Left ventricle myocardium superior (tissue), 1 donor: ENCODE measurements at places on chromosomes 2 and 18. TPM values are rescaled to one million over a fixed set of nuclear protein-coding genes. Genes with fewer than 3 reads are reported as not detected.
A peak's percentile ranks its signal among the peaks of the same experiment; 100 is the strongest.

GRCh38 chr18:24103320-24104021 is 35.4 kb upstream of the CABYR start:
- no peak for DNase-seq

DNA sequence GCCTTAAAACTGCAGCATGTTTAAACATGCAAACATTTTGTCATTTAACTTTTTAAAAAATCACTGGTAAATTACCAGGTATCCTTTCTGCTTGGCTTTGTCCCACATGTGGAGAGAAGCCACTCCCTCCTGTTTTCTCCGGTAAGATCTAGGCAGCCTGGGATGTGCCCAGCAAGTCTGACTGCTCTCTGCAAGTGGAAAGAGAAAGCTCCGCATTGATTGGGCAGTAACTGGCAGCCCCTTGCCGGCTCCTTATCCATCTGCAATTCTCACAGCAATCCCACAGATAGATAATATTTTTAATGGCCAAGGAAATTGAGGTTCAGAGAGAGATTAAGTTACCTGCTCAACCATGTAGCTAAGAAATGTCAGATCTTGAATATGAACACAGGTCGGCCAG is 136.1 kb downstream of the TMEM200C start:
- DNase-seq, result no peak

The THUMPD2 gene
- 5.9 TPM for total RNA-seq

The LRRTM4 gene
- total RNA-seq, result 0.69 TPM

DNA sequence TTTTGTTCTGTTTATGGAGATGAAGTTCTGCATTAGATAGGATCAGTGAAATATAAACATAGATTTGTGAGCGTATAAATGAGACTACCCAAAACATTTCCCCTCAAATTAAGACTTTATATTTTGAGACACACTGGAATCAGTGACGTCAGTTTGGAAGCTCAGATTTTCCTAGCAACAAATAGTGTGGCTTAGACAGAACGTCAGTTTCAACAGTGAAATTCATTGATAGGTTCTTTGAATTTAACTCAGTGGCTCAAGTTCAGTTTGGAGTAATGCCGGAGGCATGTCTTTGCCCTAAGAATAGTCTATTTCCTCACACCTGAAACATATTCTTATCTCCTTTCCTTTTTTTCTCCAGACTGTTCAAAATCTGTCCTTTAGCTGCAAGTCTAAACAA is 113.6 kb upstream of the ARHGAP15 start:
- no peak for DNase-seq

DNA sequence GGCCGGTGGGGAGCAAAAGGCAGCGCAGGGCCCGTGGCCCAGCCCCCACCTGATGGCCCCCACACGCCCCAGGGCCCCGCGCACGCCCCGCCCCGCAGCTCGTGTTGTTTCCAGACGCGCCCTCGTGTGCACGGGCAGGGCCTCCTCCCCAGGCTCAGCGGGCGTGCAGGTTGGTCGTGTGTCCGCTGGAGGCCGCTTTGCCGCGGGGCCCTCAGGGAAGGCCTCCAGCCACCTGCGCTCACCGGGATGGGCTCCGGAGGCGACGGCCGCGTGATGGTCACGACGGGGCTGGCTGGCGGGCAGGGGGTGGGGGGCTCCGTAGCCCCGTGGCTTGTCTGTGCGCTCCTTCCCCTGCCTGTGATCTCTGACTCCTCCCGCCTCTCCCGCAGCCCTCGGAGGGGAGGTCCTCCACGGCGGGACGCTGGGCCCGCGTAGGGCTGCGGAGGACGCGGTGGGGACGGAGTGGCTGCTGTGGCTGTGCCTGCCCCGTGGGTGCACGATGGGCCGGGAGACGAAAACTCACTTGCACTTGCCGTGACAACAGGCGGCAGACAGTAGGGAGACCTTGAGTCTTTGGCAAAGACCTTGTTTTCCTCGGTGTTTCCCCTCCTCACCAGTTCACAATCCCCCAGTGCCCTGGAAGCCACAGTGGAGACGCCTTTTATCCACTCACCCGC is 67.1 kb downstream of the RTP5 start:
- DNase-seq, result no peak

GRCh38 chr18:55239740-55240139 is 280.5 kb upstream of the CCDC68 start:
- DNase-seq, result no peak

The NETO1 gene
- not detected for total RNA-seq

The SNORC gene
- total RNA-seq, result 1.3 TPM

The SOWAHC gene
- 2.5 TPM for total RNA-seq

DNA sequence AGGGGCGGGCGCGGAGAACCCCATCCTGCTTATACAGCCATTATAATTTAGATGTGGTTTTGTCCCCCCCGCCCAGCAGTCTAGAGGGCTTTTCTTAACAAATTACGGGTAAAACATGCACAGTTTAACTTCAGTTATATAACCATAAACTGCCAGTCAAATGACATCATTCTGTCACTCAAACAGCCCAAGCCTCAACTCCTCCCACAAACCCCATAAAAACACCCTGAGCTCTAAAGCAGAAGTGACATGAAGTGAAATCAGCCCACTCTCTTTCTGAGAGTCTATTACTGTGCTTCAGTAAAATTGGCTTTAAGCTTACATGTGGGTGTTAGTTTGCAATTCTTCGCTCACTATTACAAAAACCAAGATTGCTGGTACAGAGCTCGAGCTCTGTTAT is 705.1 kb upstream of the GCFC2 start:
- DNase-seq, result no peak

The RAX gene
- total RNA-seq, result not detected

DNA sequence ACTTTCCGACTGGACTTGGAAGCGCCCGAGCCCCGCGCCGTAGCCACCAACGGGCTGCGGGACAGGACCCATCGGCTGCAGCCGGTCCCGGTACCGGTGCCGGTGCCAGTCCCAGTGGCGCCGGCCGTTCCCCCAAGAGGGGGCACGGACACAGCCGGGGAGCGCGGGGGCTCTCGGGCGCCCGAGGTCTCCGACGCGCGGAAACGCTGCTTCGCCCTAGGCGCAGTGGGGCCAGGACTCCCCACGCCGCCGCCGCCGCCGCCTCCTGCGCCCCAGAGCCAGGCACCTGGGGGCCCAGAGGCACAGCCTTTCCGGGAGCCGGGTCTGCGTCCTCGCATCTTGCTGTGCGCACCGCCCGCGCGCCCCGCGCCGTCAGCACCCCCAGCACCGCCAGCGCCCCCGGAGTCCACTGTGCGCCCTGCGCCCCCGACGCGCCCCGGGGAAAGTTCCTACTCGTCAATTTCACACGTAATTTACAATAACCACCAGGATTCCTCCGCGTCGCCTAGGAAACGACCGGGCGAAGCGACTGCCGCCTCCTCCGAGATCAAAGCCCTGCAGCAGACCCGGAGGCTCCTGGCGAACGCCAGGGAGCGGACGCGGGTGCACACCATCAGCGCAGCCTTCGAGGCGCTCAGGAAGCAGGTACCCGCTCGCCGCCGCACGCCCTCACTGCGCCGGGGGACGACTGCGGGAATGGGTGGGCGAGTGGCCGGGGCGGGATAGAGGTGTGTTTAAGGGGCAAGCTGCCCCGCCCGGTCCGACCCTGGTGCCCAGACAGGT is 713 bp downstream of the ATOH8 start:
- peak; percentile 57 for DNase-seq

DNA sequence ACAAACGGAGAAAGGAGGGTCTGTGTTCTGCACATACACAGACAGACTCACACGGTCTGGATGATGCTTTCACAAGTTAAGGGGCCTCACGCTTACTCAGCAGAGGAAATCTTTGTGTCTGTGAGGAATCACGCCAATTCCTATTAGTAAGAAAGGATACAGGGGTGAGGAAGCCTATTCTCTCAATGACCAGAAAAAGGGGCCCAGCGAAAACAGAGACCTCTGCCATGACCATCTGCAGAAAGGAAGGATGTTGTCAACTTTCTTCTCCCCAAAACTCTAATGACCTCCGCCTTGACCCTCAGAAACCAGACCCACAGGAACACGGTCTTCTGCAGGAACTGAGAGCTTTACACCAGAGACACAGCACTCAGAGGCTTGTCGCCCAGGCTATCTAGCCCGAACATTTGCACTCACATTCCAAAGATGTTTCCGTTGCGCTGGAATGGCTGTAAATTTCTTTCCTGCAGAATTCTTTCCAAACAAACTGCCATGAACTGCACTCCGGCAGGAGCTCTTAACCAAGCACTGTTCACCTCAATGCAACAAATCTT is 186.3 kb downstream of the TCF4 start:
- no peak for DNase-seq

- no peak for DNase-seq
Observed at GRCh38 chr2:191243154-191243553, 2.0 kb upstream of the MYO1B start.

The SERPINB12 gene
- total RNA-seq, result not detected

DNA sequence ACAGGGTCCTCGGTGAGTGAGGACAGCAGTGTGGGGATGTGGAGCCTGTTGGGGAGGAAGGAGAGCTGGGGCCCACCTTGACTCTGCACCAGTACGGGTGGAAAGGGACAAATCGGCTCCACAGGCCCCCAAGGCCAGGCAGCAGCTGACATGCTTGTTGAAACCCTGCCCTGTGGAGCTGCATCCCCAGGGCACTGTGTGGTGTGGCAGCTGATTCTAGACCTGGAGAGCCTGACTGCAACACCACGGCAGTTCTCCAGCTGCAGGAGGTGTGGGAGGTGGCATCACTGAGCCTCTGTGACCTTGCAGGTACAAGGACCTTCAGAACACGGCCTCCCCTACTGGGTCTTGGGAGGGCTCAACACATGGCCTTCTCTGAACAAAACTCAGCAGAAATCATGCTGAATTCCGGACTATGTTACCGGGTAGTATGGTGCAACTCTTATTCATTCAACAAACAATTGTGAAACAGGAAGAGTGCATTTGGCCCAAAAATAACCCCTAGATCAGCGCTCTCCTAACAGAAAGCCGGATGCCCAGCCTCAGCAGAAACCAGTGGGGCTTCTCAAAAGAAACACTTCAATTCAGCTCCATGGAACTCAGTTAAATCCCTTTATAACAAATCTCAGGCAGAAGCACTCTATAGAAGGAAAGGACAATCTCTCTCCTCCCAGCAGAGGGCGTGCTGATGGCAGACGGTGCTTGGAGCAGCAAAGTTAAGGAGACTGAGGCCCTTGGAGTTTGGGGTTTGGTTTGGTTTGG is 104.4 kb upstream of the SALL3 start:
- no peak for DNase-seq

The ITGA4 gene
- total RNA-seq, result 1.5 TPM

- no peak for DNase-seq
Observed at GRCh38 chr18:45164551-45164950, 450.7 kb upstream of the SLC14A2 start.

DNA sequence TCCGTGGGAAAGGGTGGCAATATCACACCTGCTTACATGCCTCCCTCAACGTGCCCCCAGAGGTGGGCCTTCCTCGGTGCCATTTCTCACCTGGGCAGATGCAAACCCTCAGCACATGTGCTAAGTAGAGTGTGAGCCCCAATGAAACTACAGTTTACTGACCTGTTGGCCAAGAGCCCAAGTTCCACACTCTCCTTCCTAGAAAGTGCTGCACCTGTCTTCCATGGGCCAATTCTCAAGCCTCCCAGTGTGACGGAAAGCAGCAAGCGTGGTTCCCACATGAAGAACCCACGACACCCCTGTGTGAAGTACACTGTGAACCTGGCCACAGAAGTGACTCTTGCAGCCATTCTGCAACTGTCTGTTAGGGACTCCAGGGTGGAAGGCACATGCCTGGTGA is 73.7 kb downstream of the UXS1 start:
- no peak for DNase-seq

GRCh38 chr2:36516136-36516870 is 81.7 kb downstream of the FEZ2 start:
- no peak for DNase-seq

The TCF23 gene
- 0.10 TPM for total RNA-seq

DNA sequence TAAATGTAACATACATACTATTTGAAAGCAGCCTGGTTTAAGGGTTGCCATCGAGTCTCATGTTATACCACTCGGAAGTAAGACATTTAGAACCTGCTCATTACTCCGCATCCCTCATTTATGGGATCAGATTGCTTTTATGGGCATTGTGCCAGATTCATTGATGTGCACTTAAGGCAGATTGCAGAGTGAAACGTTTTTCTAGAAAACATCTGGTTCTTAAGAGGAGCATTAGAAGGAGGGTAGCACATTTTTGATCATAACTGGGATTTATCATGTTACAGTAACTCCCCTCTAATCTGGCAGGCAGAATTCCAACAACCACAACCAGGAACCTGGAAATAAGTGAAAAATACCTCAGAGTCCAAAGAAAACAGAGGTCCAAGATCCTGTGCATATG is 74.2 kb upstream of the GALNT3 start:
- no peak for DNase-seq

DNA sequence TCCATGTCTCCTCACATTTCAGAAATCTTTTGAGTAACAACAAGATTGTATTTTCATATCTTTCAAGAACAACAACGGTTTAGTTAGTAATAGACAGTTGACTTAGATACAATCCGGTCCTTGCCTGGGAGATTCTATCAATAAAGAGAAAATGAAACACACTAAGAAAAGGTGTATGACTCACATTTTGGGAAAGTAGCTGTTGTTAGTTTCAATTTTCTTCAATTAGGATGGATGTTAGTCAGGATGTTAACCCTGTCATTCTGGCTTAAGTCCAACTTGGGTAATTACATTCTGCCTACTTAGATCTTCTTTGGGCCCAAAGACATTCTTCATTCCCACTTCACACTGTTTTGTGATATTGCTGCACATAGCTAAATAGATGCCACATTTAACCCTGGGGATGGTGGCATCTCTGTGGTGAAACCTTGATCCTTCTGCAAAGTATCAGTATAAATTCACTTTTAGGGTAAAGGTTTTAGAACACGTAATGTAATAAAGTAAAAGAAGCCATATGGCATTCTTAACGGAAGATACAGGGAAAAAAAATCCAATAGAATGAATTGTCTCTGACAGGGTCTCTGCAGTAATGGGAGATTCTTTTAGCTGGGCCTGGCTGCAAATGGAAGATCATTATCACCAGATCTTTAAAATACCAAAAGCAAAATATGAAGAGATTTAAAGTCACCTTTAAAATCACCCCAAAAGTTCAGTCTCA is 365.5 kb downstream of the FIGN start:
- no peak for DNase-seq

The CFAP65 gene
- not detected for total RNA-seq

GRCh38 chr2:98818164-98818563 is 87.2 kb upstream of the MGAT4A start:
- DNase-seq, result no peak

The C1QL2 gene
- total RNA-seq, result not detected

GRCh38 chr18:59959073-59959472 is 59.3 kb downstream of the PMAIP1 start:
- no peak for DNase-seq

DNA sequence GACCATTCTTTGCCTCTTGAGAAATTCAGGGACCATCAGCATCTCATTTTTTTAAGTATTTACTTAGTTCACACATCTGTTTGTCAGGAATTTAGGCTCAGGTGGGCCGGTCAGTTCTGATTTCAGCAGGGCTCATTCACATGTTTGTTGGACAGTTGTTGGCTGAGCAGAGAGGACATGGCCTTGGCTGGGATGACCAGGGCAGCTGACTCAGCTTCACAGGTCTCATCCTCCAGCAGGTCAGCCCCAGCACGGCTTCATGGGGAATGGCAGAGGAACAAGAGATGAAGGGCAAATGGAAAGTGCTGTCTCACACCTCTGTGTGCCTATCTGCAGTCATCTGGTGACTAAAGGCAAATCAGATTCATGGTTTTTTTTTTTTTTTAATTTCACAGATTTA is 136.1 kb upstream of the TMEM200C start:
- DNase-seq, result no peak

The NEURL3 gene
- not detected for total RNA-seq
